Foreskin melanocyte (primary cell): ENCODE measurements at places on chromosomes 7 and 10.

DNA sequence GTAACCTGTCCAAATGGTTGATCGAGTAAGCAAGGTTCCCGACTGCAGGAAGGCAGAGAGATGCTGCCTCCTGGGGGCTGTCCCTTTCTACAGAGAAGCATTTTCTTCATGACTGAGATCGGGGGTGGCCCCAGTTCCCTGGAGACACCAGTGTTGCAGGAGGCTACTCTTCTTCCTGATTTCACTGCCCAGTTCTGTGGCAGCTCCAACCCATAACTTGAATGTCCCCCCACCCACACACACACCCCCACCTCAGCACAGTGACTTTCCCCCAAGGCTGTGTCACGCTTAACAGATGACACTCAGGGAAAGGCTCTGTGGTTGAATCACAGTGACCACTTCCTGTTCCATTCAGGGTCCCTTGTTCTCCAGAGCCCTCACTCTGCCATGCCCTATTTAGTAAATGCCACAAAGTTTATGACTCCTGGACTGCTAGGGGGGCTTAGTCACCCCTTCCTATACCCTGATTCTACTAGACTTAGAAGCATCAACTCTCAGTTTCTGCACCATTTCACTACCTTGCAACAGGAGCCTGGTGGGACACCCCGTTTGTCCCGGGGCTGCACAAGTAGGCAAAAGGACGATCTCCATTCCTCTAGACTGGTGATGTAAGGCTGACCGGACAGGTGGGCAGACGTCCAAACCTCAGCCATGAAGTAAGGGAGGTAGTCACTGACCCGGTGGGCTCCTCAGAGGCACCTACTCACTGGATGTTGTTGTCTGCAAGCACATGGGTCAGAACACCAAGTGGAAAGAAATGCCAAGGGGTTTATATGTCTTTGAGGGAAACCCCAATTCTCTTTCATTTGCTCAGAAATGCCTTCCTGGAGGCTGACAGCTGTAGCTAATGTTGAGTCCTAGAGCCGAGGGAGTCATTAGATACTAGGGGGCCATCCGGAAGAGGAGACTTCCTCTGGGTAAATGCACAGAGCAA is 31.3 kb upstream of the SMC3 start:
- DNase-seq, result peak; percentile 59

- DNase-seq, result no peak
Measured at GRCh38 chr10:45000138-45000751, 478 bp upstream of the ZNF22 start.

DNA sequence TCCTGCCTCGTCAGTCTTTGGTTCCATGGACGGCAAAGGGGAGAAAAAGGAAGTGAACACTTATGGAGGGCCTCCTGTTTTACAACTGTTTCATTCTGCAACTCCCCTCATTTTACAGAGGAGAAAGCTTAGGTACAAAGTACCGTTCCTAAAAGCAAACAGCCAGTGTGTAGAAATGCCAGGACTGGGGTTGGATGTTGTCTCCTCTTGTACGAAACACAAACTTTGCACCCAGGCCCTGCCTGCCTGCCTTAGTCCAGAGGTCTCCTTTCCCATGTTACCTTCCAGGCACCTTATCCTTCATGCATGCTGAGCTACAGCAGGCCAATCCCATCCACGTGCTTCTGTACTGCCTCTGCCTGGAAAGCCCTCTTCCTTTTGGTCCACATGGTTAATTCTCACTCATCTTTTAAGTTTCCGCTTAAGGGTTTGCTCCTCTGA is 86.0 kb downstream of the ICA1 start:
- DNase-seq, result no peak

GRCh38 chr10:57898231-57898630 is 369.5 kb downstream of the IPMK start:
- DNase-seq, result no peak

- no peak for DNase-seq
Measured at GRCh38 chr7:50953303-50953702, 170.6 kb upstream of the GRB10 start.

DNA sequence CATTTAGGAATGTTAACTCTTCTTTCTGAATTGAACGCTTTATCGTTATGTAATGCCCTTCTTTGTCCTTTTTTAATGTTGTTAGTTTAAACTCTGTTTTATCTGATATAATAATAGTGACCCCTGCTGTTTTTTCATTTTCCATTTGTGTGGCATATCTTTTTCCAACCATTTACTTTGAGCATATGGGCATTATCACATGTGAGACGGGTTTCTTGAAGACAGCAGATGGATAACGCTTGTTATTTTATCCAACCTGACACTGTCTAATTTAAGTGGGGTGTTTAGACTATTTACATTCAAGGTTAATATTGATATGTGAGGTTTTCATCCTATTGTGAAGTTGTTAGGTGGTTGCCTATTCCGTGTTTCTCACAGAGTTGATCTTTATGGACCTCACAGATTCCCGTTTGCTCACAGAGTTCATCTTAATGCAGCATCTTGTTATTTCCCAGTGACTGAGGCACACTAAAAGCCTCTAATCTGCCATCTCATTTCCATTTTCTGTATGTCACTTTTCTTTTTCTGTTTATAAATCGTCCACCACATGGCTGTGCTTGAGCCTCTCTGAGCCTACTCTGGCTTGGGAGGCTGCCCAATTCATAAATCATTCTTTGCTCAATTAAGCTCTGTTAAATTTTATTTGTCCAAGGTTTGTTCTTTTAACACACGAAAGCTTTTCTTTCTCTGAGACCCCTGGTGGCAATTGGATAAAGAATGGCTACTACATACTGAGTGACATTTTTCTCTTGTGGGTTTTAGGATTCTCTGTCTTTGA is 286.2 kb downstream of the HTR7 start:
- no peak for DNase-seq

DNA sequence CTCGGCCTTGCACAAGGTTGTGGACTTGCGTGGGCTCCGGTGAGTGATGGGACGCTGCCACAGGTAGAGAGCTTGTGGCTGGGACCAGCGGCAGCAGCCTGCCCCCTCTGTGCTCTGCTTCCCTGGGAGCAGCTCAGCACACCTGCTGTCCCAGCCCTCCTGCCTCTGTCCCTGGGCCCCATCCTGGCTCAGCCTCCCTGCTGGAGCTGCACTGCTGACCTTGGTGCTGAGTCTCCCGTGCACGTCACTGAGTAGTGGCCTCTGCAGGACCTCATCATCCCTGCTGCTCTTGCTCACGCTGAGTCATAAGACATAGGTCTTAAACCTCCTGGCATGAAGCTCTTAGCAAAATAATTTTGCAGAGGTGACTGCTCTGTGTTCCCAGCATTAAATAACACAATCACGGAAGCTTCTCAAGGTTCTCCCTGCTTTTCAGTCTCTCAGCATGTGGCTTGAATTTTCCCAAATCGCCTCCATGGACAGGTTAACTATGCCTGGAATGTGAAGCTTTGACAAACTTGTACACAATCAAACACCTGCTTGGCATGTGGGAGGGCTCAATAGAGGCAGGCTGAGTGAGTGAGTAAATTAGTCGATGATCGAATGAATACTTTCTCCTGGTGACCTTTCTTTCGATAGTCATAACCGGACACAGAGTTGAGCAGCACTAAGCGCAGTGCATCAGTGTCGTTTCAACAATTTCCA is 63.8 kb upstream of the NPS start:
- DNase-seq, result no peak

DNA sequence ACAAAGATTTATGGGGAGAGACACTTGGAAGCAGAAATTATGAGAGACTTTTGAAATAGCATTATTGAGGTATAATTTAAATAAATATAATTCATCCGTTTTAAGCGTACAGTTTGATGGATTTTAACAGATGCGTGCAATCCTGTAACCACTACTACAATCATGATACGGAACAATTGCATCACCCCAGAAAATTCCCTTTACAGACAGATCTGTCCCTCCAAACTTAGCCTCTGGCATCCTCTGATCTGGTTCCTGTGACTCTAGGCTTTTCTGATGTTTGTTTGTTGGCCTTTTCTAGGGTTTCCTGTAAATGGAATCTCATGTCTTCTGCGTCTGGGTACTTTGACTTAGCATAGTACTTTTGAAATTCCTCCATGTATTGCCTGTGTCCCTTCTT is 15.5 kb downstream of the UBN2 start:
- DNase-seq, result no peak

DNA sequence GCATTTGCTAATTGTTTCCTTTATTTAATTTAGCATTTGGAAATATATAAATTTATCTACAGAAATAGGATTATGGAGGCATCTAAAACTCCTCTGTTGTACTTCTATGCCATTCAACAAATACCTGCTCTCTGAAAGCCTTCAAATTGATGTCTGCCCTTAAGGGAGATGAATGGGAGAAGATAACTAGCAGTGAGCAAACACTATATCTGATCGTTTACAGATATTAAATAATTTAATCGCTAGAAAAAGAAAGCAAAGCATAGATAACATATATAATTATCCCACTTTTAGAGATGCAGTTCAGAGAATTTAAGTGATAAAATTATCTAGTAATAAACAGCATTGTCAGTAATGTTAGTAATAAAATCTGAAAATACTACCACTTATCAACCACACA is 524.9 kb downstream of the NRG3 start:
- no peak for DNase-seq

GRCh38 chr10:115028419-115028818 is 64.7 kb upstream of the ATRNL1 start:
- no peak for DNase-seq

DNA sequence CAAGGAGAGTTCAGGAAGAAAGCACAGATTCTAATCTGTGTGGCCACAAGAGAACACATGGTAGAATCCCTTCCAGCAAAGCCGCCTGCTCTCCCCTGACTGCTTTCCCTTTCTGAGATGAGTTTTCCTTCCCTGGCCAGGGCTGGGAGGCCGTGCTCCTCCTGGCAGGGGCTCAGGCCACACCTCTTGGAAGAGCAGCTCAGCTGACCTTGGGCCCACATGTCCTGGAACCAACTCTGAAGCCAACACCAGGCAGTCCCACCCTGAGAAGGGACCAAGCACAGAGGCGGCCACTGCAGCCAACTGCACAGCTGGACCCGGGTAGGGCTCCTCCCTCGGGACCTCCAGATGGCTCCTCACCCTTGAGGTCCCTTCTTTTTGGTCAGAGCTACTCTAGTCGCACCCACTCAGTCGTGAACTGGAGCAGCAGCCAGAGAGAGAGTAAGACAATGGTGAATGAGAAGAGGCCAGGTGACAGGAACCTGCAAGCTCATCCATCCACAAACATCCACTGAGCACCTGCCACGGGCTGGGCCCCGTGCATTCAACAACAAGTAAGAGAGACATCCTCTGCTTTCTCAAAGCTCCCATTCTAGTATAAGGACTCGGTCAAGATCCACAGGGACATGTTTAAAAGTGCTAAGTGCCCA is 40.3 kb downstream of the FAM53B start:
- no peak for DNase-seq

GRCh38 chr7:117350027-117350426 is 27.2 kb upstream of the WNT2 start:
- DNase-seq, result peak; percentile 73

- peak; percentile 85 for DNase-seq
Measured at GRCh38 chr10:124461642-124462347, at the start of gene LHPP. Gene LHPP (plus strand): TSS chr10:124461823. CDS start chr10:124461863, 40 bp downstream.

- no peak for DNase-seq
Measured at GRCh38 chr10:90925079-90926029, 4.5 kb upstream of the ANKRD1 start.

DNA sequence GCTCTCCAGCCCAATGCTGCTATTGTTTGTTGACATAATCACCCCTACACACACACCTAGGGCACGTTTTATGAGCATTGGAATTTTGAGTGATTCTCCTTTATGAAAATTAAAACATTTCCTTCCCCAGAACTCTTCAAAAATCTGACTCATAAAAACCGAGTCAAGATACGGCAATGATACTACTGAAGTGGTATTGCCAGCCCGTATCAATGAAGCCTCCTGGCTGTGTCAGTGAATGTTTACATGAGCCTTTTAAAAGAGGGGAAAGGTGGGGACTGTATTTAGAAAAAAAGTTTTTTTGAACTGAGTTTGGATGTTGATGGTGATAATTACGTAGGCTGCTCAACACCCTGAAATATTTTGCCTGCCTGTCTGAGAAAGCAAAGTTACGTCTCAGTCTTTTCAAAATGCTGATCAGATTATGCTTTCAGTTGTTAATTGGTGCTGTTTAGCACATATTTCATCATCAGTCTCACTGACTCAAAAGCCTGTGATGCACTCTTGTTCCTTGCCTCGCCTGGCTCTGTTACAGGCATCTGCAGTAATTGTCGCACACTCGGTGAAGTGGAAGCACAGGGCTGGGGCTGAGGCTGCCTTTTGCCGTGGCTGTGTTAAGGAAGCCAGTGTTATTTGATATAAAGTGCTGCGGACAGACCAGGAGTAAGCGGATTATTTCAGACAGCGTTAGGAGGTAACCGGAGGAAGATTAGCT is 157.4 kb upstream of the TCF7L2 start:
- DNase-seq, result no peak
